Frontal cortex (tissue), 4 donors: ENCODE measurements at places on chromosomes 16 and 17. TPM values are rescaled to one million over a fixed set of nuclear protein-coding genes. Genes with fewer than 3 reads are reported as not detected.

DNAAF8 gene
- 1.2 TPM for total RNA-seq

RARA gene
- 4.9 TPM for total RNA-seq

TNP2 gene
- not detected for total RNA-seq

LGALS9B gene
- not detected for total RNA-seq

TTYH2 gene
- total RNA-seq, result 14.7 TPM

PLXDC1 gene
- total RNA-seq, result 9.8 TPM

PIRT gene
- total RNA-seq, result under 0.01 TPM

CD79B gene
- total RNA-seq, result under 0.01 TPM

EFCAB5 gene
- 2.9 TPM for total RNA-seq

VTN gene
- total RNA-seq, result 0.41 TPM

PRSS33 gene
- not detected for total RNA-seq

JUP gene
- total RNA-seq, result 33.8 TPM

KRT40 gene
- not detected for total RNA-seq

PRAC1 gene
- total RNA-seq, result not detected

HS3ST3A1 gene
- total RNA-seq, result 0.41 TPM
